Stomach (tissue), 19 donors: ENCODE measurements at places on chromosomes 6 and 20. TPM values are rescaled to one million over a fixed set of nuclear protein-coding genes. Genes with fewer than 3 reads are reported as not detected.

WFDC5 gene
- total RNA-seq: not detected

HLA-DRB5 gene
- not detected for total RNA-seq

IRF4 gene
- 7.0 TPM for total RNA-seq

CLPSL2 gene
- total RNA-seq: not detected

HLA-DOA gene
- 0.58 TPM for total RNA-seq

GRCh38 chr6:1018041-1018440 lies 293.9 kb upstream of the FOXQ1 start:
- DNase-seq: no peak

DNA sequence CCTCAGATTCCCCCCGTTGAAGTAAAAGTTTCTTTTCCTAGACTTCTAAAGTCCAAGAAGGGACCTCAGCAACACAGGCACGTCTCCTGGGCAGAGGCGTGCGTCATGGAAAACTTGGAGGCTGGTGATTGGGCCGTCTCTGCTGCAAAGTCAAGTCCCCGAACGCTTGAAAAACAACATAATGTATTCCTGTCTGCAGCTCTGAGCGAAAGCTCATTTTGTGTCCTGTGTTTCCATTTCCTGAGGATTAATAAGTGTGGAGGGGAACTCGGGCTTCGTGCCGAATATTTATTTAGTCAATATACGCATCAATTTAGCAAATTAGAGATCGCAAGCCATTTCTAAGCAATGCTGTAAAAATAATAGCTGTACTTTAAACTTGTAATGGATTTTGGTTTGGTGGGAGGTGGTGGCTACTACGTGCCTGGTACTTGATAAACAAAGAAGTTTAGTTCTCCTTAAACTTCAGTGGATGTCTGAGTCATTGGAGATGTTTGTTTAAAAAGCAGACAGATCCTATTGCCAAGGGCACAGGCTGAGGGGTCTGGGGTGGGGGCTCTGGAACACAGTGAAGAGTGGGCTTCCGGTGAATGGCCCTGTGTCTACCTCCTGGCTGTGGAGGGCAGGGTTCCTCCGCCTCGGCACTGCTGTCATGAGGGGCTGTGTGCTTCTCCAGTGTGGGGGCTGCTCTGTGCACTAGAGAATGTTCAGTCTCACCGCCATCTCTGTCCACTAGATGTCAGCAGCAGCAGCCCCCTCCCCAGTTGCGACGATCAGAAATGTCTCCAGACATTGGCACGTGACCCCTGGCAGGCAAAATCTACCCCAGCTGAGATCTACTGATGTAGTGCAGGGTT lies 21.8 kb downstream of the PCK1 start:
- DNase-seq: peak; percentile 44

DNA sequence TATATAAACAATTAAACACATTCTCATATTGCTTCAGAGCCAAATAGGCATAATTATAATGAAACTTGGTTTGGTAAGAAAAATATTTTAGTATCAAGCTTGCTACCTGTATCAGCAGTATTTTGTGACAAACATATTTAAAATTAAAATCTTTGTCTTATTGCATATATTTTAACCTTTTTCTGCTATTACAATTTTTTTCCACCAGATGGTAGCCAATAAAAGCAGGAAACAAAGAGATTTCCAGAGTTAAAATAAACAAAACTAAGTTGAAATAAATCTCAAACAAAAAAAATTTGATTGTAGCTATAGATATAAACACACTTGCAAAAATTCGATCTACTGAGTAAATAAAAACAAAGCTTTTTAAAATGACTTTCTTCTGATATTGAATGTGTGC lies 491.3 kb upstream of the GJE1 start:
- DNase-seq: no peak

DNA sequence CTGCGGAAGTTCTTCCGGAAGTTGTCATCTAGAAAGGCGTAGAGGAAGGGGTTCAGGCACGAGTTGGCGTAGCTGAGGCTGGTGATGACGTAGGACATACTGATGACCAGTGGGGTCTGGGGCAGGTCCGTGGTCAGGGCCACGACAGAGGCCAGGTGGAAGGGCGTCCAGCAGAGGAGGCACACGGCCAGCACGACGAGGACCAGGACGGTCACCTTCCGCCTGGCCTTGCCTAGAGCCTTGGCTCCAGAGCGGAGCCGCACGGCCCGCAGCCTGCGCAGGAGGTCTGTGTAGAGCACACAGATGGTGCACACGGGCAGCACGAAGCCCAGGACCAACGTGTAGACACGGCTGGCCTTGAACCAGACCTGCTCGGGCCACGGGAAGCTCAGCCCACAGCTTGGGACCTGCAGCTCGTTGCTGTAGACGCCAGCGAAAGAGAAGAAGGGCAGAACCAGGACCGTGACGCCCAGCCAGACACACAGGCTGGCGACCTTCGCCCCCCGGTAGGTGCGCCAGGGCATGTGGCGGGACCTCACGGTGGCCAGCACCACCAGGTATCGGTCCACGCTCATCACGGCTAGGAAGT lies 1.4 kb downstream of the NPBWR2 start:
- DNase-seq: no peak

DNA sequence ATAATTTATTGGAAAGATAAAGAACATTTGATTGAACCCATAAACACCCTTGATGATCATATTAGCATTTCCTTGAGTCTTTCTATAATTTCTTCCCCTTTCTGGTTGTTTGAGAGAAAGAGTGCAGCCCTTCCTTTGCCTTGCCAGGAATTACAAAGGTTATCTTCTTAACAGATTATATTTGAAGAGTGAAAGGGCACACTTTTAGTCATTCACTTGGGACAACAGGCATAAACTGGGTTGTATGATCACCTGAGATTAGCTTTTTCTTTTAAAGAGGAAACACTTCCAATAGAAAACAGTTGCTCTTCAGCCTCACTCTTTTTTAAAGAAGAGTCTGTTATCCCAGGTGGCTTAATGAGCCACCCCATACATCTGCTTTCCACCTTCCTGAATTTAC lies 295.2 kb downstream of the PHF3 start:
- DNase-seq: no peak

DNA sequence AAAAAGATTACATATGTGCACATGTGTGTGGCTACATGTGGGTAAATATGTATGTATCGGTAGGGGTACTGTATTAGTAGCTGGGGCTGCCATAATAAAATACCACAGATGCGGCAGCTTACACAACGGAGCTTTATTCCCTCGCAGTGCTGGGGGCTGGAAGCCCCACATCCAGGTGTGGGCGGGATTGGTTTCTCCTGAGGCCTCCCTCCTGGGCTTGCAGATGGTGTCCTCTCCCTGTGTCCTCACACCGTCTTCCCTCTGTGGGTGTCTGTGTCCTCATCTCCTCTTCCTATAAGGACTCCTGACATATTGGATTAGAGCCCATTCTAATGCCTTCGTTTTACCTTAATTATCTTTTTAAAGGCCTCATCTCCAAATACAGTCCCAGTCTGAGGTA lies 97.7 kb downstream of the LY86 start:
- no peak for DNase-seq

GRCh38 chr6:21459641-21460040 lies 133.9 kb upstream of the SOX4 start:
- no peak for DNase-seq

DNA sequence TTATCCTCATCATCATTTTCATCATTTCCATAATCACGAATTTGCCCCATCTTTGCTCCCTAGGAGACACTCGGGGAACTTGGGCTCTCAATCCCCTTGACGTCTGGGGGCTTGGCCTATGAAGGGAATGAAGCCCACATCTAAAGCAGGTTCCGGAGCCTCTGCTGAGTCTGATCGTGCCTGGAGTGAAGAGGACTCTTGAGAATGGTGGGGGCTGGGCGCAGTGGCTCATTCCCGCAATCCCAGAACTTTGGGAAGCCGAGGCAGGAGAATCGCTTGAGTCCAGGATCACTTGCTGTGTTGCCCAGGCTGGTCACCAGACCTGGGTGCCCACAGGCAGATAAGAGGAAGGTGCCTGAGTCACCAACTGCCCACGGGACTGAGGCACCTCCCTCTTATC lies 114.5 kb downstream of the SYCP2 start:
- DNase-seq: no peak

DNA sequence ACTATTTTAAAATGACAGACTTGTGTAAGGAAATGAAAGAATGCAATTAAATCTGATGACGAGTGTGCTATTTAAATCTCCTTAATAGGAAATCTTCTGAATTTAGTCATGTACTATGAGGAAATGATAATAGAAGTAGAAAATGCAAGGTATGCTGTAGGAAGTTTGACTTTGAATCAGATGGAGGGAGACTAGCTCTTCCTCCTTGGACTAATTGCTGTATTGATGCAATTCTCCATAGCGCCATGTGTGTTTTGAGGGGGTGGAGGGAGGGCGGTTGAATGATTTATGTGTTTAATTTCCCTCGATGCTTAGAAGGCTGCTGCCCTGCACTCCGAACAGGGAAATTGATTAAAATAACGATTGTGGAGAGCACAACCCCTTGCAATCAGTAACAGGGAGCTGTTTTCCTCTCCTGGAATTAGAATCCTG lies 214.4 kb upstream of the PRND start:
- peak; percentile 7 for DNase-seq

DNA sequence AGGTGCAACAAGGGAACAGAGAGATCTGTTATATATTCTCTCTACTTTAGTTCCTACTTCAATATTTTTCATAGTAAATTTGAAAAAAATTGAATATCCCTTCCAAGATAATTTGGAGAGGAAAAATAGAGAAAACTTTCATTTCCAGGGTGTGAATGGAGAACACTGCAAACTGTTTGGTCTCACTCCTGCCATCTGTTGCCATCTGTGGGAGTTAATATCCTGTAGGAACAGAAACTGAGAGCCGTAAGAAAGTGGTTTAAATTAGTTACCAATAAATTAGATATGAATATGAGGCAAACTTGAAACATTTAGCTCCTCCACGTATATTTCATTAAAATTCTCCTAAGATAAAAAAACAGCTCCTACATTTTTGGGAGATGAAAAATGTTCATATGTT lies 4.2 kb downstream of the ZNF337 start:
- DNase-seq: no peak

GRCh38 chr20:48310305-48310704 lies 517.5 kb downstream of the PREX1 start:
- peak; percentile 47 for DNase-seq
